ENCODE measurements at places on chromosomes 4 and X.

DNA sequence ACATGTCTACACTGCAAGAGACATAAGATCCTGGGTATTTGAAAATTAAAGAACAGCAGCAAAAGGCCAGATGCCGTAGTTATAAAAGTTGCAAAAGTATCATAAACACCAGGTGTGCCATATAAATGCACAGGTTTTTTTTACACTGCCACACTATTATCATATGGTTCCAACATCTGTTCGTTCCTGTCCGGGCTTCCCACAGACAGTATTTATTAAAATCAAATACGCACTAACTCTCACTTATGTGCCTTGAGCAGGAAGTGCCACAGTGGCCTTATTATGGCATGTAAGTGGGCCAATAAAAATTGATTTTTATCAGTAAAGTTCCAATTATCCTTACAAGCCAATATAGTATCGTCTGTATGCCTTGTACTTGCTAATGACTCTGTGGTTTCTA, 873.2 kb downstream of the RPA4 start:
- no peaks in the 10 kb centered on the region for H3K27me3 ChIP-seq
- DNase-seq = no peak
- no peak overlapping the region for H3K4me3 ChIP-seq
- H3K27ac ChIP-seq = no peak overlapping the region

DNA sequence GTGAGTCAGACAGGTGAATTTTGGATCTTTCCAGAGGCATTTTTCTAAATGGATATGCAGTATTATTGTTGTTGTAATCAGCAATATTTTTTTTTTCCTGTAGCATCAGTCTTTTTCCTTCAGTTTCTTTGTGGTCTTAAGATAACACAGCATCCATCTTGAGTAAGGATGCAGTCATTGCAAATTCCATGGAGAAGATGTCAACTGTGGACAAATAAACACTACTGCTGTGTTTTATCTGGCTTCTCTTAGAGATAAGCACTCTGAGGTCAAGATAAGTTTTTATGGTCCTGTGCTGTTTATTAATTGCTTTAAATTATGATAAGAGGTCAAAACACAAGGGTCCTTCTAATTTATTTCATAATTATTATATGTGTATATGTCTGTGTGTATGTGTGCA, 1255.7 kb downstream of the ADGRL3 start:
- no peak overlapping the region for H3K27ac ChIP-seq
- no peaks in the 10 kb centered on the region for H3K27me3 ChIP-seq
- DNase-seq = no peak

- H3K36me3 ChIP-seq = no peaks in the 10 kb centered on the region
- H3K4me1 ChIP-seq = peaks cover 3% of the 10 kb centered on the region
- no peak for DNase-seq
- no peak overlapping the region for H3K4me3 ChIP-seq
These were observed 32.7 kb downstream of the BST1 start for GRCh38 chr4:15735536-15735935.

GRCh38 chr4:103754844-103755243, 35.1 kb upstream of the TACR3 start:
- no peak overlapping the region for H3K4me3 ChIP-seq
- H3K4me1 ChIP-seq = no peaks in the 10 kb centered on the region
- no peak overlapping the region for H3K27ac ChIP-seq

DNA sequence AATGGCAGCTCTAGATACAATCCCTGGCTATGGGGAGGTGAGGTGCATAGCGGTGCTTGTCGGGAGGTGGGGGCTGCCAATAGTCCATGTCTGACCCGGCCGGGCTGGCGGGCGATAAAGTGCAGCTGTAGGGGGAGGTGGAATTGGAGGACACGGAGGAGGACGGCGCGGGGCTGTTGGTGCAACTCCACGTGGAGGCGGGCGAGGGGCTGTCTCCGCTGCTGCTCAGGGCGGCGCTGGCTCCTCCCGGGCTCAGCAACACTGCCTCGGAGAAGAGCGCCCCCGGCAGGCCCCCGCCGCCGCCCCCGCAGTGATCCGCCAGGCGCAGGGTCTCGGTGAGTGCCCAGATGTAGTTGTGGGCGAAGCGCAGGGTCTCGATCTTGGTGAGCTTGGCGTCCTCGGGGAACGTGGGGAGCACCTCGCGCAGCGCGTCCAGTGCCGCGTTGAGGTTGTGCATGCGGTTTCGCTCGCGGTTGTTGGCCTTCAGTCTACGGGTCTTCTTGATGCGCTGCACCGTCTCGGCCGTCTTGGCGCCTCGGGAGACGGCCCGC, 1.3 kb downstream of the NEUROG2 start:
- H3K27me3 ChIP-seq = no peaks in the 10 kb centered on the region
- no peaks in the 10 kb centered on the region for H3K36me3 ChIP-seq
- H3K4me1 ChIP-seq = peaks cover 10% of the 10 kb centered on the region
- H3K27ac ChIP-seq = no peak overlapping the region

DNA sequence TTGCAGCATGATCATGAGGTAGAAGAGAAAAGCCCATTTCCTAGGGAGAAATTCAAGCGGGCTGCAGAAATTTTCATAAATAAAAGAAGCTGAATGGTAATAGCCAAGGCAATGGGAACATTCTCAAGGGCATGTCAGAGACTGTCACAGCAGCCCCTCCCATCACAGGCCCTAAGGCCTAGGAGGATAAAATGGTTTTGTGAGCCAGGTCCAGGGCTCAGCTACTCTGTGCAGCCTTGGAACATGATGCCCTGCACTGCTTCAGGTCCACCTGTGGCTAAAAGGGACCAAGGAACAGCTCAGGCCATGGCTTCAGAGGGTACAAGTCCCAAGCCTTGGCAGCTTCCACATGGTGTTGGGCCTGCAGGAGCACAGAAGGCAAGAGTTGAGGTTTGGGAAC, 93.3 kb downstream of the DACH2 start:
- no peak for DNase-seq
- no peaks in the 10 kb centered on the region for H3K4me1 ChIP-seq
- no peaks in the 10 kb centered on the region for H3K27me3 ChIP-seq
- H3K36me3 ChIP-seq = no peaks in the 10 kb centered on the region
- H3K4me3 ChIP-seq = no peak overlapping the region

GRCh38 chrX:148871422-148872160, 371.2 kb downstream of the AFF2 start:
- H3K27ac ChIP-seq = no peak overlapping the region
- no peaks in the 10 kb centered on the region for H3K4me1 ChIP-seq
- no peaks in the 10 kb centered on the region for H3K36me3 ChIP-seq
- DNase-seq = no peak

GRCh38 chrX:151363316-151363715, 33.7 kb upstream of the VMA21 start:
- H3K36me3 ChIP-seq = no peaks in the 10 kb centered on the region
- H3K4me1 ChIP-seq = no peaks in the 10 kb centered on the region
- no peak overlapping the region for H3K27ac ChIP-seq
- H3K27me3 ChIP-seq = peaks cover 4% of the 10 kb centered on the region
- no peak for DNase-seq

DNA sequence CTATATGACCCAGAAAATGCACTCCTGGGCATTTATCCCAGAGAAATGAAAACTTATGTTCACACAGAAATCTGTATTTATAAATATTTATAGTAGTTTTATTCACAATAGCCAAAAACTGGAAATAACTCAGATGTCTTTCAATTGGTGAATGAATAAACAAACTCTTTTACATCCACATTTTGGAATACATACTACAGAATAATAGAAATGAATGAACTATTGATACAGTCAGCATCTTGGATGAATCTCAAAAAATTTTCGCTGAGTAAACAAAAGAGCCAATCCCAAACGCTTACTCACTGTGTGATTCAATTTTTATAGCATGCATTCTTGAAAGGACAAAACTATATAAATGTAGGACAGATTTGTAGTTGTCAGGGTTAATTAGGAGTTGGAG, 75.1 kb upstream of the HTR2C start:
- no peaks in the 10 kb centered on the region for H3K36me3 ChIP-seq
- no peaks in the 10 kb centered on the region for H3K27me3 ChIP-seq
- H3K4me3 ChIP-seq = no peak overlapping the region
- H3K4me1 ChIP-seq = no peaks in the 10 kb centered on the region
- no peak overlapping the region for H3K27ac ChIP-seq

GRCh38 chr4:78599931-78600375, 48.4 kb downstream of the ANXA3 start:
- H3K27ac ChIP-seq = no peak overlapping the region
- no peaks in the 10 kb centered on the region for H3K36me3 ChIP-seq
- peaks cover 2% of the 10 kb centered on the region for H3K4me1 ChIP-seq

DNA sequence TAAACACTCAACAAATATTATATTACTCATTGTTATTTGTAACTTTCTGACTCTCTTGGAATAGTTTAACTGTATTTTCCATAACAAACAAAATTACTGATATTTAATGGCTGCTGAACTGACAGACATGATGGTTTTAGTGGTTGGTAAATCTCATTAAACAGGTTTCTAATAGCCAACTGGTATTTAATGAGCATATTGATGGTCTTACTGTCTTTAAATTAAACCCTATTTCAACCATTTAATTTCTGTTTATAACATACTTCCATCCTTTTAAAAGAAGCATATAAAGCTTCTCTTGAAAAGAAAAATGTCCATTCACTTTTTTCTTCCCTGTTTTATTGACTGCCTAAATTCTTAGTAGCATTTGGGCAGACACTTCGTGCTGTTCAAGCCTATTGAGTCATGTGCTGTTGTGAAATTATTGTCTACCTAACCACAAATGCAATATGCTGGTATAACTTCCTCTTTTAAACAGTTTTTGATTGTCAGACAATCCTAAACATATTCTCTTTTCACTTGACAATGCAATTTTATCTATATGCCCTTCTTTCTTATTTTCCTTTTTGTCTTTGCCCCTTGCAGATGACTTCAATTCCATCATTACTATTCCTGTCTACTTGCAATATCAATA, 163.9 kb upstream of the SLC7A11 start:
- no peak for DNase-seq
- no peaks in the 10 kb centered on the region for H3K4me1 ChIP-seq
- no peak overlapping the region for H3K27ac ChIP-seq
- no peaks in the 10 kb centered on the region for H3K36me3 ChIP-seq
- no peaks in the 10 kb centered on the region for H3K27me3 ChIP-seq

GRCh38 chr4:10666616-10667015, 18.0 kb downstream of the CLNK start:
- no peaks in the 10 kb centered on the region for H3K4me1 ChIP-seq
- no peaks in the 10 kb centered on the region for H3K27me3 ChIP-seq
- H3K27ac ChIP-seq = no peak overlapping the region

GRCh38 chr4:7392438-7393421, 42.0 kb downstream of the PSAPL1 start:
- H3K36me3 ChIP-seq = no peaks in the 10 kb centered on the region
- DNase-seq = peak; percentile 38
- H3K4me1 ChIP-seq = no peaks in the 10 kb centered on the region
- H3K27me3 ChIP-seq = peaks cover 42% of the 10 kb centered on the region
- no peak overlapping the region for H3K27ac ChIP-seq

GRCh38 chrX:14718403-14718802, 154.5 kb downstream of the FANCB start:
- no peaks in the 10 kb centered on the region for H3K36me3 ChIP-seq
- no peaks in the 10 kb centered on the region for H3K27me3 ChIP-seq
- DNase-seq = no peak
- H3K4me1 ChIP-seq = no peaks in the 10 kb centered on the region
- no peak overlapping the region for H3K4me3 ChIP-seq

DNA sequence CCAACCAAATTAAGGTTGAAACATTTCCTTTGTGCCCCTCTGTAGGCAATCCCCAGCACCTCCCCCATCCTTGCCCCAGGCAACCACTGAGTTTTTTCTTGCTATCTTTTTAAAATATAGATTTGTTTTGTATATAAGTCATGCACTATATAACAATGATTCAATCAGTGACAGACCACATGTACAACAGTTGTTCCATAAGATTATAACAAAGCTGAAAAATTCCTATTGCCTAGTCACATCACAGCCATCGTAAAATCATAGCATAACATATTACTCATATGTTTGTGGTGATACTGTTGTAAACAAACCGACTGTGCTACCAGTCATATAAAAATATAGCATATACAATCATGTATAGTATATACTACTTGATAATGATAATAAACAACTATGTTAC, 211.9 kb upstream of the NRK start:
- H3K4me1 ChIP-seq = peaks cover 14% of the 10 kb centered on the region
- no peaks in the 10 kb centered on the region for H3K36me3 ChIP-seq
- H3K27me3 ChIP-seq = no peaks in the 10 kb centered on the region
- H3K27ac ChIP-seq = no peak overlapping the region
- no peak overlapping the region for H3K4me3 ChIP-seq

GRCh38 chr4:110296892-110297291, 98.5 kb upstream of the ELOVL6 start:
- H3K36me3 ChIP-seq = no peaks in the 10 kb centered on the region
- no peak for DNase-seq
- no peaks in the 10 kb centered on the region for H3K4me1 ChIP-seq
- H3K27ac ChIP-seq = no peak overlapping the region

- H3K27ac ChIP-seq = no peak overlapping the region
- no peak overlapping the region for H3K4me3 ChIP-seq
- no peak for DNase-seq
- H3K27me3 ChIP-seq = no peaks in the 10 kb centered on the region
These were observed 66.0 kb downstream of the RELL1 start for GRCh38 chr4:37620176-37620575.

- DNase-seq = no peak
- H3K36me3 ChIP-seq = no peaks in the 10 kb centered on the region
- H3K4me3 ChIP-seq = no peak overlapping the region
- H3K27me3 ChIP-seq = no peaks in the 10 kb centered on the region
These were observed 124.6 kb downstream of the GRIA3 start for GRCh38 chrX:123308658-123309057.

DNA sequence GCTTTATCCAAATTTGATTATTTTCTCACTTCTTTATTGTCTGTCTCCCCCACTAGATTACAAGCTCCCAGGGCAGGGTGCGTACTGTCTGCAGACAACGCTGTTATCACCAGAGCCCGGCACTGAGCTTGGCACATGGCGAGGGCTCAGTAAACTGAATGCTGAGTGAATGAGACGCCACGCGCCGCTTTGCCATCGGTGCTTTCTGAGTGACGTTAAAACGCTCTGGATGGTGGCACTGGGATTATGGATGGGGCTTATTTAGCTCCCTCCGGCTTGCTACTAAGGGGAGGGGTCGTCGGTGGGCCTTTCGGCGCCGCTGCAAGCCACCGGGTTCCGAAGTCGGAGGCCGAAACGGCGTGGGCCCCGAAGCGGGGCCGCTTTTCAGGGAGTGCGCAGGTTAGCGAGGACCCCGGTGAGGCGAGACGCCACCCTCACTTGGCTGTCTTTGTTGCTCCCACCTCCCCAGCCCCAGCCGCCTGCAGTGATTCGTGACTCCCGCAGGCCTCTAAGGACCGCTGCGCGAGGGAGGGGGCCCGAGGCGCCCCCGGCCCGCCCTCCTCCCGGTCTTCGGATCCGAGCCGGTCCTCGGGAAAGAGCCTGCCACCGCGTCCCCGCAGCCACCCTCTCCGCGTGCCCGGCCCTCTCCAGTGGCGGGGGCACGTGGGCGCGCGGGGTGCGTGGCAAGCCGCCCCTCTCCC, 569 bp upstream of the FHL1 start:
- peak overlapping the region; percentile 71 for H3K4me3 ChIP-seq
- no peaks in the 10 kb centered on the region for H3K4me1 ChIP-seq
- DNase-seq = peak; percentile 24
- no peaks in the 10 kb centered on the region for H3K36me3 ChIP-seq

DNA sequence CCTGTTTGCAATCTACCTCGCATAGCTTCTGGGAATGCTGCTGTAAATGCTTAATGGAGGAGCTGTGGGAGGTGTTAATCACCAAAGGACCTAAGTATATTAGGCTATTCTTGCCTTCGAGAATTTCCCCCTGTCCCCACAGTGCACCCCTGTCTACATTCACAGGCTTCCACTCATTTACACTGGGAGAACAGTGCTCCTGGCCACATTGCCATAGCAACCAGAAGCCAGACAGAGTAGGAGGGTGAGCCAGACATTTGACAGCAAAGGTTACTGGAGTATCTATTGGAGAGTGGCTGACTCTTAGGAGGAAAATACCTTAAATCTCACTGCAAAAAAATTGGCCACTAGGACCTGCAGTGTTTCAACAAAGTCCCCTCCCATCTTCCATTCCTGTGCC, 185.9 kb upstream of the PBDC1 start:
- H3K36me3 ChIP-seq = no peaks in the 10 kb centered on the region
- H3K27ac ChIP-seq = no peak overlapping the region
- H3K4me3 ChIP-seq = no peak overlapping the region

All from psoas muscle (tissue), 8 donors.